Stimulated activated CD8-positive, alpha-beta memory T cell treated with anti-CD3 and anti-CD28 coated beads, Interleukin-4, amount 100 ng/mL, for 1 hour (primary cell): ENCODE measurements at places on chromosomes 4 and X.
A peak's percentile ranks its signal among the peaks of the same experiment; 100 is the strongest.

DNA sequence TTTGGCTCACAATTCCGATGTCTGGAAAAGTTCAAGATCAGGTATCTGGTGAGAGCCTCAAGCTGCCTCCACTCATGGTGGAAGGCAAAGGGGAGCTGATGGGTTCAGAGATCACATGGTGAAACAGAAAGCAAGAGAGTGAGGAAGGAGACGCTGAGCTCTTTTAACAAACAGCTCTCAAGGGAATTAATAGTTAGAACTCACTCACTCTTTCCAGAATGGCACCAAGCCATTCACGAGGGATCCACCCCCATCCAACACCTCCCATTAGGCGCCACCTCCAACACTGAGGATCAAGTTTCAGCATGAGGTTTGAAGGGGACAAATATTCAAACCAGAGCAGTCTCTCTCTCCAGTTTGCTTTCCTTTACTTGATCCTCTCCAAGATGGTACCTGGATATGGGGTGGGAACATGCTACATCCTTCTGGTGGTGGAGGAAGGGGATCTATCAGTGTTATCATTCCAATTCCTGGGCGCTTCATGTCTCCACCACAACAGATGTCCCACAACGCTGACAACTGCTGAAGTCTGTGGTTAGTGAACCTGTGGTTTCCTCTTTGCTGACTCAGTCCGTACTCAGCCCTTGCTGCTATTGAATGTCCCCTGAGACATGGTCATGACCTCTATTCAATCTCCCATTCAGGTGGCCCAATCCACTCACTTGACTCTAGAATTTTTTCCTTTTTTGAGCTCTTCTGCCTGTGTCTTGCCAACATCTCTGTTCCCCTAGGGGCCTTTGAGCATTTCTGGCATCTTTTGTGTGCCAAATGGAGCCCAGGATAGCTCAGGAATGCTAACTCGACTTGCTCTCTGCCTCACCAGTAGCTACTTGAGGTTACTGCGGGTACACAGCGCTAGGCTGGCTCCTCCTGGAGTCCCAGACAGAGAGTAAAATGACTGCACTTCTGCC is 395.2 kb downstream of the MID1IP1 start:
- peak; percentile 4 for DNase-seq

GRCh38 chr4:13918110-13918509 is 290.6 kb upstream of the BOD1L1 start:
- DNase-seq, result no peak

DNA sequence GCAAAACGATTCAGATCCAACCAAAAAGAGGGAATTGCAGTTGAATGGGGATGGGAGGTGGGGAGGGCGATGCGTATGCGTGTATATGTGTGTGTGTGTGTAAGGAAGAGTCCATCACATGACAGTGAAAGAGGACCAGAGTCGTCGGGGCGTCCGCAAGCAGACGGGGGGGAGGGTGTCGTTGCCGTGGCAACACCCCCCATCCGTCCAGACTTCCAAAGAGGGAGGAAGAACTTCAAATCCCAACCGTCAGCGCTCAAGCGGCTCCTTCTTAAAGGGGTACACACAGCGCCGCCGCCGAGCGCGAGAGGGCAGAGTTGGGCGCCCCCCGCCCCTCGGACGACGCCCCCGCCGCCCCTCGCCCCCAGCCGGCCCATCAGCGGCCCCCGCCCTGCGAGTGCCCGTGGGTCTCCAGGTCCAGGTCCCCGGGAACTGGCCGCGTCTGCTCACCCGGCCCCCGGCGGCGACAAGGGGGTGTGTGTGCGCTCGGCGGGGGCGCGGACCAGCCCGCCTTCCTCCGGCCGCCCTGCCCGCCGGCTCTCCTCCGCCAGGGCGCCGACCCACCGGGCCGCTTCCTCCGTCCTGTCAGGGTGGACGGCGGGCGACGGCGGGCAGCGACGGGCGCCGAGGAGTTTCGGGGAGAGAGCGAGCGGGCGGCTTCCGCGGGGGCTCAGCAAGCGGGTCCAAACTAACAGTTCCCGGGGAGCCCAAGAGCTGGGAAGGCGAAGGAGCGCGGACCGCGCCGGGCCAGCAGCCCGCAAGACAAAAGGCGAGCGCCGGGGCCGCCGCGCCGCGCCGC is 685 bp downstream of the LCORL start:
- DNase-seq, result peak; percentile 4

DNA sequence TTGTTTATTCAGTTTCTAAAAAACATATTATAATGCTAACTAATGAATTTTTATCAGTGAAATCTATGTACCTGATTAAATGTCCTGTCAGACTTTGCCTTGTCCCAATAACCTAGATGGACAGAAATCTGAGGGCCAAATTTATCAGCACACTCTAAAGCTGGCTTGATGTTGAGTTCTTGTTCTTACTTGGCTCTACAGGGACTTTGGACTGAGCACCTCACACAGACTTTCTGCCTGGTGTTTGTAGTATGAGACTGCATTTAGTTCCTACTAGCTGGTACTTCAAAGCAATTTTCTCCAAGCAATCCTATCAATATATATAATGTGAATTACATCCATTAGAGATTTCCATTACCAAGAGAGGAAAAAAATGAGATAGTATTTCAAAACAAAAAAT is 37.8 kb downstream of the INTS12 start:
- no peak for DNase-seq

- no peak for DNase-seq
Observed at GRCh38 chrX:108736509-108737479, at the start of gene IRS4. Gene IRS4 (minus strand): TSS chrX:108736563.
